ENCODE measurements at places on chromosomes 2 and 18.

GRCh38 chr2:86488561-86489250 is 47.5 kb downstream of the KDM3A start:
- DNase-seq = no peak

DNA sequence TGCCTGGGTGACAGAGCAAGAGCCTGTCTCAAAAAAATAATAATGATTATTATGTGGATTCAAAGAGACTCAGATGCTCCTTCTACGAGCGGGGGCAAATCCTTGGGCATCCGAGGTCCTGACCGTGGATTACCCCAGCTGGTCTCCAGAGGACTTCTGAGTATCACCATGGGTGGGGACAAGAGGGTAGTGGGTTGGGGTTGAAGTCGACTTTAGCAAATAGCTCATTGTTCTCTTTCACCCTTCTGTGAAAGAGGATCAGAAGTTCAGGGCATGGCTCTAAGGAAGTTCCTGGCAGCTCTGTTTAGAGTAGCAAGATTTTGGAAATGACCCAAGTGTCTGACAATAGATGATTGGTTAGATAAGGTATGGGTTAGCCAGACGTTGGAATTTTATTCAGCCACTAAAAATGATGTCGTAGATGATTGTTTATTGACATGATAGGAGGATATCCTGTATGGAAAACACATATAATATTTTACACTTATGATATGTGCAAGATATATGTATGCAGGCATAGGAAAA is 59.0 kb upstream of the SPRED2 start:
- DNase-seq = no peak

DNA sequence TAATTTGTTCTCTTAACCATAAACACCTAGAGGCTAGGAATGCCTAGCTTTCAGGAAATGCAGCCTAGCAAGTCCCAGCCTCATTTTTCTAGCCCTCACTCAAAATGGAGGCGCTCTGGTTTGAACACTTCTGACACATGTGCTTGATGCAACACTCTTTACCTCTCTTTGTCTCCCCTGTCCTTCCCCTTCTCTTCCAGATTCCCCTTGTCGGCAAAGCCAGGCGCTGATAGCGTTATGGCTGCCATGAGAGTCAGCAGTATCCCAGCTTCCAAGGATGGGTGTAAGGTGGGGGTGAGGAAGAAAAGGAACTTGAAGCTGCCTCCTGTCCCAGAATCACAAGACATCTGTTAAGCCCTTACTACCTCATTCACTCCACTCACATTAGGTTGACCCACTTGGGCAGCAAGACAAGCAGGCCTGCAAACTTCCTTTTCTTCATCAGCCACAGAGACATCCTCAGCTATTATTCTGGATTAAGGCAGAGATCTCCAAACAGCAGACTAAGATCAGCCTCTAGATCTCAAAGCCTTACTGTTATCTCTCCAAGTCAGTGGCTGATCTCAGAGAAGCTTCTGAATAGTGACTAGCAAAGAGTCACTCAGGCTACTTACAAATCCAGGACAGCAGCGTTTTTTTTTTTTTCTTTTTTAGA is 1.9 kb upstream of the ST3GAL5 start:
- DNase-seq = no peak

DNA sequence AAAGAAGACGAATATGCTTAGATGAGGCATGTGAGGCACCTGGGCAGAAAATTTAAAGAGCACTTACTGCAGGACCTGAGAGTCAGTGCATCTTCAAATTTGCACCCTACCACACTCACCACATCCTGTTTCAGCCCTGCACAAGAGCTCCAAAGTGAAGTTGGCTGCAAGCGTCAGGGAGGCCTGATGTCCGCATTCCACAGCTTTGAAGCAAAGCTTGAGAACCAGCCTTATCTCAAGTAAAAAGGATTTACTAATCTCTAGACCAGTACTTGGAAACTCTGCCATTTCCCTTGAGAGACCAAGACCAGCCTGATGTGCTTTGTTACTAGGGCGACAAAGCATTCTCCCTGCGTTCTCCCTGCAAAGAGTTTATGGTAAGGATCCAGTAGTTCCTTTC is 3.4 kb upstream of the ASNSD1 start:
- no peak for DNase-seq

- no peak for DNase-seq
Measured at GRCh38 chr18:8260319-8260718, 348.9 kb upstream of the RAB12 start.
